ENCODE measurements at places on chromosomes 5 and 9.

DNA sequence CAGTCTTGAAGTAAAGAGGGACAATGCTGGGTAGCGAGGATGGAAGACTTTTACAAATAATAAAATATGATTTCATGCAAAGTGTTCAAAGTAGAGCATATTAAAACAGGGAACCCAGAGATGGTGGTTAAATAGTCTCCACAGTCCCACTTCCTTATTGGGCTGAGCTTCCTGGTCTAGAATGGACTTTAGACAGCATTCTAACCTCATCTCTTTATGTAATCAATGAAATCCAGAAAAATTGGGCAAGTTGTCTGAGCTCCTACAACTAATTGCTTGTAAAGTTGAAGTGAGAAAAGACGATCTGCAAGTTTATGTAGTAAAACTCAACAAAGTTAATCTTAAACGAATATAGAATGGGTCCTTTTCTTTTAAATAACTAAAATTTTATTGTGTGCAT lies 328.9 kb downstream of the PJA2 start:
- DNase-seq = no peak

DNA sequence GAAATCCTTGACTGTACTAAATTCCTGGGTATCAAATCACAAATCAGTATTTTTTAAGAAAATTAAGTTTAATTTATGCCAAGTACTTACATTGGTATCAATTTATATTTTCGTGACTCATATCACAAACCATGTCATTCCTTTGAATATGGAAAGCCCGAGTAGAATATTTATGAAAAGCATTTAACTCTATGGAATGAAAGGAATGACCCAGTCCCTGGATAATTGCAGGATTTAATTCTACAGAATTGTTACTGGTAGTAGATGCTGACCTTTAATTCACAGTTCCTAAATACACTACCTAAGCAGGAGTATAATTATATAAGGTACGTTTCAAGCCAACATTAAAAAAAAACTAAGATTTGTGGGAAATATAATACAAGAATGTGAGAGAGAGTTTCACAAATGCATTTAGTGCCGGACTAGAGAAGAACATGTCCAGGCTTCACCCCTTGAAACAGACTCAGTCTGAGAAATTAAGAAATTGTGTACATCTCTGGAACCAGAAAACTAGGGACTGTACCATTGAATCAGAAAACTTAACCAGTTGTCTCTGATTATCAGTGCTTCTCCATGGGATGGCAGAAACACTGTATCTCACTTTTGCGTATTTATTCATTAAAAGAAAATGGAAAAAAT lies 28.5 kb upstream of the PLPPR1 start:
- DNase-seq = no peak

- DNase-seq = no peak
Measured at GRCh38 chr5:115374057-115374775, 77.8 kb upstream of the CCDC112 start.

DNA sequence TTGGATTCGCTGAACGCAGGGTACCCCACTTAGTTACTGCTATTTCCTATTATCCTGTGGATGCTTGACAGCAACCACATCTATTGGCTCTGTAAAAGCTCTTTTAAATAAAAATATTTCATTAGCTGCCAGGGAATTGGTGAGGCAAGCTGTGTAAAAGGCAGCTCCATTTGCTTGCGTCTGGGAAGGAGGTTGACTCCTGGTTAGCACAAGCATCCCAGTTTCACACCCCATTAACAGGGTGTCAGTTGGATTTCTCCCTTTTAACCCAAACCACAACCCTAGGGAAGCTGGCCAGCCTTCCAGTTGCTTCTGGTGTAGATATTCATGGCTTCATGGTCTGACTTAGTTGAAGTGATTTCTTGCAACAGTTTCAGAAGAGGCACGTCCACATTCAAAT lies 151.0 kb downstream of the GPBP1 start:
- DNase-seq = no peak

- DNase-seq = no peak
Measured at GRCh38 chr9:77725820-77726219, 77.7 kb upstream of the GNA14 start.
